IMR-90 (cell line): ENCODE measurements at places on chromosomes 16 and 17.

DNA sequence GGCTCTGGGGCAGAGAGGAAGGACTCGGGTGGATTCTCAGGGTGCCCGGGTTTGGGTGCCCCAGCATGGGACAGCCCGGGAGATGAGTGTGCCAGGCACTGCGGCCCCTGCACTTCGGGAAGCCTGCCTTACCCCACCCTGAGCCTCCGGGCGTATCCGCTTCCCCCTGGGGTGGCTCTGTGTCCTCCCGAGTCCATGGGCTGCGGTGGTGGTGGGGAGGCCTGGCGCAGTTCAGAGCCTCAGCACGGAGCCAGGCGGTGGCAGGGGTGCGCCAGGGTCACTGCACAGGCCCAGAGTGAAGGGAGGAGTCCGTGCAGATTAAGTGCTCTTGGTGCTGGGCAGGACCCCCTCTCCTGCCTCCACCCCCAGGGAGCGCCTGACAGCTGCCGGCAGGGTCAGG, 20.7 kb downstream of the MYBBP1A start:
- no peak for DNase-seq

GRCh38 chr17:32015245-32016013, 8.2 kb downstream of the LRRC37B start:
- peak; percentile 33 for DNase-seq

- peak; percentile 61 for DNase-seq
These were observed 1.0 kb upstream of the AIPL1 start for GRCh38 chr17:6435968-6436367.

GRCh38 chr16:58960484-58960883, 226.4 kb upstream of the GOT2 start:
- no peak for DNase-seq

DNA sequence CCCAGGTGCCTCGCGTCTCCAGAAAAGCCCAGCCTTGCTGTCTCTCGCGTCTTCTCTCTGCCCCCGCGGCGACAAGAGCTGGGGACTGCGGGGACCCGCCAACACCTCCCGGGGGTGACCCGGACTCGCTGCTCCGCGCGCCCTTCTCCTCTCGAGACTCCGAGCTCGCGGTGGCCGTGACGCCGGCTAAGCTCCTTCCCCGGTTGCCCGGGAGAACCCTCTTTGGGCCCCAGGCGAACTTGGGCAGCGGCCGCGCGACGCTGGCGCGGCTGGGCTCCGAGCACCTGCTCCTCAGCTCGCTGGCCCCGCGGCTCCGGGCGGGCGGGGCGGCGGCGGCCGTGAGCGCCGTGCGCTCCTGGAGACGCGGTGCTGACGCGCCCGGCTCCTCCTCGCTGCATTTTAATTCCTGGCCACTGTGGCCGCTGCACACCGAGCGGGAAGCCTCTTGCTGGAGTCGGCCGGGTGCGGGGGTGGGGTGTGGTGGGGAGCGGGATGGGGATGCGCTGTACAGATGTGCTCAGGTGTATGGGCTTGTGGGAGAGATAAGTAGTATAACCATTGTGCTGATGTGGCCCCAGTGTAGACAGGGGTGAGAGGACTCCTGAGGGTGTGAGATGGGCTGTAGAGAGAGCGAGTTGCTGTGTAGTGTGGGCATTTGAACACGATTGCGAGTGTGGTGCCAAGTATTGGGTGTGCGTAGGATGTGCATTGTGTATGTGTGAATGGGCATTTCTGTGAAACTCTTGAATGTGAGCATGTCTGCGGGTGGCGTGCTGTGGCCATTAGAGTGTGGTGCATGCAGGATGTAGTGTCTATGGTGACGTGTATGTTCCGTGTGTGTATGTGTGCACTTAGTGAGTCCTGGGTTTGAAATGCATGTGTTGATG, at the start of gene ASIC2:
ASIC2 (minus strand) TSS at position 315 of the 887 bp plus-strand sequence.
- DNase-seq: peak; percentile 4

DNA sequence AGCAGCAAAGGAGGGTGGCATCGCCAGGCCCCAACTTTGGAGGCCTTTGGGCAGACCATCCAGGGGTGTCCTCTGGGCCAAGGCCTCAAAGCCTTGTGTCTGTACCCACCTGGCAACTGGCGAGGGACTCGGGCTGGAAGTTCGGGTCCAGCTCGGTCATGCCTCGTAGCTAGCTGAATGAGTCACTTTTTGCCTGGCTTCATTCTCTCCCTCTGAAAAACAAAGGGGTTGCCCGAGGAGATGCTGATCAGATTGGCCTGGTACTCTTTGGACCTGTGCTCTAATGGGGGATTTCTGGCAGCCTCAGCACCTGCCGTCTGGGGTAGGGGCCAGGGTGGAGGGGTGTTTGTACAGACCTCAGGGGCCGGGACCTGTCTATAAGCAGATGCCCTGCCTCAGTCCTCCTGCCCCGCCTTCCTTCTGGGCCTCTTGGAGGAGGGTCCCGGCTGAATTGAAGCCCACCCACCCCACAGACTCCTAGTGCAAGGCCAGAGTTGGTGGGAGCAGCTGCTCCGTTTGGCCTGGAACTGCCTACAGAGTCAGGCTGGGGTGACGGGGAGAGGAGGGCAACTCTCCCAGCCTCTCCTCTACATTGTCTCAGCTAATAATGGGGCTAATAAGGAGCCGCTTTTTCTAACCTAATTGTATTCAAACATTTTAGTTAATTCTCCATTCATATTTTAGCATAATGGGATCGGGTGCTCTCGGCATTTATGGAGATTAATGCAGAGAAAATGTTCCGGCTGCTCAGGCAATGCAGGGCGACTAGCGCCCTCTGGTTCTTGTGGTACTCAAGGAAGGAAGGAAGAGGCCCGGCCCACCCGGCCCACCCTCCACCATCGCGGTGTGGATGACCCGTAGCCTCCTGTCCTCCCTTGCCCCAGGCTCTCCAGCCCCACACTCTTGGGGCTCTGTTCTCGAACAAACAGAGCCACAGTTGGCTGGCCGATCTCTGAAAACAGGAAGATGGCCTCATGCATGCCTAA, 21.4 kb upstream of the ABCC3 start:
- no peak for DNase-seq

DNA sequence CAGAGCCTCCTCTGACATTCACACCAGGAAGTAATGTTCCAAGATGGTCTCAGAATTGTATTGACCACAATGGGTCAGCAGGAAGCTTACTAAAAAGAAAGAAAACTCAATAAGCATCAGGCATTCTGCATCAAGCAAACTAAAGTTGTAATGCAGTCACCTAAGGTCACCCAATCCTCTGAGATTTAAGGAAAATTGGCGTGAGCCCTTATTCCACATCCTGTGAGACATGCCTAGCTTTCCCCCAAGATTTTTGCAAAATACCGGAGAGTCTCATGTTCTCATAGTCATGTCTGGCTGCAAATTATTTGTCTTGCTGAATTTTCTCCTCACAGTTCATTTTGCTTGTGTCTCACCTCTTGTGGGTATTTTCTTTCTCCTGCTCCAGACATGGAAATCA, 417.1 kb upstream of the SOX9 start:
- no peak for DNase-seq

DNA sequence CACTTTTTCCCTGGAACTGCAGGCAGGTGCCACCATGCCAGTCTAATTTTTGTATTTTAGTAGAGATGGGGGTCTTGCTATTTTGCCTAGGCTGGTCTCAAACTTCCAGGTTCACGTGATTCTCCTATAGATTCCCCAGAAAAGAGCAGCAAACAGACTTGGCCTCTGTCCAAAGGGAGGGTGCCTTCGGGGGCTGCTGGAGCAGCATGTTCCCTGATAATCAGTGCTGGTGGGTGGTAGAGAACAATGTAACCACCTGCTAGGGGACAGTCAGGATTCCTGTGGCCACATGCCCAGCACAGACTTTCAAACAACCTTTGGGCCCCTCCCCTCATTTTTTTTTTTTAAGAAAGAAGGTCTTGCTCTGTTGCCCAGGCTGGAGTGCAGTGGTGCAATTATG, 14.2 kb upstream of the CCNF start:
- DNase-seq: no peak

DNA sequence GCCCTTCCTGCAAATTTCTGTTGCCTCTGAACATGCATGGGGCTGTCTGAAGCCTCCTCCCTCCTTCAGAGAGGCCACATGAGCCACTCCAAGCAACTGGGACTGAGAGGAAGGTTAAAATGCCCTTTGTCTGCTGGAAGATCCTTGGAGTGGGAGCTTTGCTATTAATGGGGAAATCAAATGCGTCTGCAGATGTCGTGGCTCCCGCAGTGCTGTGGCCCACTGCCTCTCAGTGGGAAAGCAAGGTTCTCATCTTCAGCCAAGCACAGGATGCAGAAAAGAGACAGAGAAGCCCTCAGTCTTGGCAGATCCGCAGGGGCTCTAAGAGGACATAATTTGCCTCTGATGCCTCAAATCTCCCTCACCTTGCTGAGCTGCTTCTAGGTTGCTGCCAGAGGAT, 34.8 kb downstream of the PEMT start:
- no peak for DNase-seq

DNA sequence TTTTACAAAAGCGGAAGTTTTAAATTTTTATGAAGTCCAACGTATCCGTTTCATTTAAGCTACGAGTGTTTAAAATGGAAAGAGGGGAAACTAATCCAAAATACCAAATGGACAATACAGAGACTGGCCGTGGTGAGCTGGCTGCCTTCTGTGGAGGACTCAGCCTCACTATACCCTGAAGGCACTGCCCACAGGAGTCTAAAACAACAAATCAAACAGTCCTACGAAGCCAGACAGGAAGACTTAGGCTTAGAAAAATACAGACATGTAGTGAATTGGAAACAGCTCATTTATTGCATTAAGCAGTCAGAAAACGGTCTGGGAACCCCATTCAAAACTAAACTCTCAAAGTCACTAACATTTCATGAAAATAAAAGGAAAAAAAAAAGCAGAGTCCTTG, 75.1 kb downstream of the CYTH1 start:
- DNase-seq: no peak

- no peak for DNase-seq
These were observed 125.2 kb downstream of the CDH11 start for GRCh38 chr16:64996641-64997040.

DNA sequence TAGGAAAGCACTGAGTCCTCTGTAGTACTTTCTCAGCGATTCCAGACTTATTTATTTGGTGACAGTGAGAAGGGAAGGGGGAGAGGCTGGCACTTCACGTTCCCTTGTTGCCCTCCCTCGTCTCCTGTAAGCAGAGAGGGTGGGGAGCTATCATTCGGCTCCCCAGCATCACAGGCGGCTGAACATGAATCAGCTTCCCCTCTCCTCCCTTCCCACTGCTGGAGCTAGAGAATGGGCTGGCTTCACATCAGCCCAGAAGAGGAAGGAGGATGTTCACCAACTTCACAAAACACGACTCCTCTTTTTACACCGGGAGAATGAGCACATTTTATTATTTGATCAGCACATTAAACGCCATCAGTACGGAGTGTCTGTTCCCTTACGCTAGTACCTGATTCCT, 6.7 kb upstream of the CMIP start:
- no peak for DNase-seq

GRCh38 chr16:21603928-21604327, 4.6 kb downstream of the METTL9 start:
- DNase-seq: peak; percentile 54

DNA sequence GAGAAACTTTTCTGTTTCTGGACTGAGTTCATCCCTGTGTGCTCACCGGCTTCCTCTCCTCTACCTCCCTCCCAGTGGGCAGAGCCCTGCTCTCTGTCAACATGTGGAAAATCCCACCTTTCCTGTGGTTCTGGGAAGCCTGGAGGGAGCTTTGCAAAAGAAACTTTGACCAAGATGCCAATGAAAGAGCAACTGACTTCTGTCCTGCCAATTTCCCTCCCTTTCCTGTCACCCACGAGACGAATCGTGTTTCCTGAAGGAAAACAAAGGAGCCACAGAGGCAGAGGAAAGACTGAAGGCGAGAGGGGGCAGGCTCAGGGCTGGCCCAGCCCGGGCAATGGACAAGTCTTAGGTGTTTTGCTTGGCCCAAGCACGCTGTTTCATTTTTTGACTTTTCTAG, 82.8 kb downstream of the PLCG2 start:
- DNase-seq: no peak

- peak; percentile 69 for DNase-seq
These were observed 250.1 kb upstream of the CDH5 start for GRCh38 chr16:66116163-66117002.

DNA sequence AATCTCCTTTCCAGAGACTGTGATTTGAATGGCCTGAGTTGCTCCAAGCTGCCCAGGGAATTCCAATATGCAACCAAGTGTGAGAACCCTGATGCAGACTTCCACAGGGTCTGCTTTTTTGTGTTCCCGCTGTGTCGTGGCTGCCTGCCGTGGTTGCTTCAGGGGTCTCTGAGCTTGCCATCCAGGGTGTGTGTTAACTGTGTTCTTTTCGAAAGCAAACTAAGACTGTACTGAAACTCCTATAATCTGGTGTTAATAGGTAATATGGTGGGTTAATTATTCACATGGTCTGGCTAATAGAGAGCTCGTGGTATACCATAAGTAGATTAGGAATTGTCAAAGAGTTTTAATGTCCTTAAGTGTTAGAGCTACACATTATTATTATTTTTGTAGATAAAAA, 20.7 kb downstream of the UBN1 start:
- no peak for DNase-seq

DNA sequence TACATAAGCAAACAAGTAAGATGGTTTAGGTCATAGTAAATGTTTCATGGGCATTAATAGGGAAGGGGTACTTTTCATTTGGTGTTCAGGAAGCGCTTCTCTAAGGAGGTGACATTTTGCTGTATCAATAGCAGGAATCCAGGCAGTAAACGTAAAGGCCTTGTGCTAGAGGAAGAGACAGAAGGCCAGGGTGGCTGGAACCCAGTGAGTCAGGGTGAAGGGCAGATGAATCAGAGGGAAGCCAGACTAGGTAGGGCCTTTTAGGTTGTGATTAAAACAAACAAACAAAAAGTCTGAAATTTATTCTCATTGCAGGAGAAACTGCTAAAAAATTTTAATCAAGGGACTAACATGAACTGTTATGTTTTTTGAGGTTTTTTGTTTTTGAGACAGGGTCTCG, 6.5 kb downstream of the BMERB1 start:
- peak; percentile 79 for DNase-seq

GRCh38 chr17:16446338-16446983, 31.1 kb downstream of the TRPV2 start:
- DNase-seq: no peak

DNA sequence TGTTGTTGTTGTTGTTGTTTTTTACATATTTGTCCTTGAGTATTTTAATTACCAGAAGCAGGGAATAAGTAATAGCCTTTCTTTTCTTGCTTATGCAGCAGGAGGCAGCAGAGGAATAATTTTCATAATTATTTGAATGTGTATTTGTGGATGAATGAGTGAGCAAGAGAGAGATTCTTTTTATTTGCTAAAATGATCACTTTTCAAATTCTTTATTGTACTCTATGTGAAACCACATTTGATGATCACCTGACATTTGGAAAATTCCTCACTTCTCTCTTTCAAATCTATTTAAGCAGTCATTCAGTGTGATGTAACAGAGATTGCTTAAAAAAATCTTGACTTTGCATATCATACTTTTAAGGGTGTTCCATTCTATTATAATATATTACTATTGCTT, 223.6 kb downstream of the BCAS3 start:
- peak; percentile 25 for DNase-seq

DNA sequence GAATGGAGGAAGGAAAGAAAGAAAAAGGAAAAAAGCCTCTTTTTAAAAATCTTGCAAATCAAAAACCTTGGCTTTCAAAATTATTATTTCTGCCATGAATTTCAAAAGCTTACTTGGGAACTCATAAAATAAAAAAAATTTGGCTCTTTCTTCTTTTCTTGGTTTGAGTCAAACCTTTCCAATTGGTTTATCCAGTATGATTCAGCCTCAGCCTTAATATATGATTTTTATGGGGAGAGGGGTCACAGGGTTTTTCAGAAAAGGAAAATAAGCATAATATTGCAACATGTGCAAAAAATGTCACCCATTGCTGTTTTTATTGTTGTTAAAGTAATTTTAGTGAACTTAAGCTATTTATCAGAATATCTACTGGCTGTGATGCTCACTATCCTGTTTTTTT, 31.2 kb upstream of the HAPSTR1 start:
- no peak for DNase-seq

GRCh38 chr17:21287703-21288449, 3.4 kb downstream of the MAP2K3 start:
- DNase-seq: peak; percentile 97
